Aorta (tissue), 5 donors: ENCODE measurements at places on chromosomes 3 and 15. TPM values are rescaled to one million over a fixed set of nuclear protein-coding genes. Genes with fewer than 3 reads are reported as not detected.

GRCh38 chr15:90266061-90266431 lies 574 bp downstream of the NGRN start:
- peak; percentile 75 for DNase-seq

UQCC5 gene
- 9.1 TPM for total RNA-seq

- DNase-seq: no peak
These were observed 36.3 kb upstream of the TSC22D2 start for GRCh38 chr3:150371741-150372254.

ABHD10 gene
- 14.1 TPM for total RNA-seq

GRCh38 chr15:101439920-101440319 lies 49.6 kb downstream of the PCSK6 start:
- DNase-seq: no peak
